Stimulated activated CD8-positive, alpha-beta memory T cell treated with anti-CD3 and anti-CD28 coated beads, Interleukin-7, amount 100 ng/mL, for 1 hour (primary cell): ENCODE measurements at places on chromosomes 13 and 19.

DNA sequence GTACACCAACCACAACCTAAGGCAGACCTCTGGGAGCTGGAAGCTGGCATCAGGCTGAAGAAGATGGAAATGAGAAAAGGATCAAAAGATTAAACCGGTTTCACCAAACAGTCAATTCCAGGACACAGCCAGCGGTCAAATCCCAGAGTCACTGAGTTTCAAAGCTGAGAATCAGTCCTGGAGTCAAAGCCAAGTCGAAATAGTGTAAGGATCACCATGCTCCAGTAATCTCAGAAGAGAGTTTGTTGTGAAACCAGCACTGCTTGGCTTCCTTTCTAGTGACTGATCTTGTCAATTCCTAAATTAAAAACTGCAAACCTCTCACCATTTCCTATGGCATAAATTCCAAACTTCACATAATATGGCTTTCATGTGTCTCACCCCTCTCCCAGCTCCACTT, 198.8 kb downstream of the GPC6 start:
- DNase-seq, result no peak

DNA sequence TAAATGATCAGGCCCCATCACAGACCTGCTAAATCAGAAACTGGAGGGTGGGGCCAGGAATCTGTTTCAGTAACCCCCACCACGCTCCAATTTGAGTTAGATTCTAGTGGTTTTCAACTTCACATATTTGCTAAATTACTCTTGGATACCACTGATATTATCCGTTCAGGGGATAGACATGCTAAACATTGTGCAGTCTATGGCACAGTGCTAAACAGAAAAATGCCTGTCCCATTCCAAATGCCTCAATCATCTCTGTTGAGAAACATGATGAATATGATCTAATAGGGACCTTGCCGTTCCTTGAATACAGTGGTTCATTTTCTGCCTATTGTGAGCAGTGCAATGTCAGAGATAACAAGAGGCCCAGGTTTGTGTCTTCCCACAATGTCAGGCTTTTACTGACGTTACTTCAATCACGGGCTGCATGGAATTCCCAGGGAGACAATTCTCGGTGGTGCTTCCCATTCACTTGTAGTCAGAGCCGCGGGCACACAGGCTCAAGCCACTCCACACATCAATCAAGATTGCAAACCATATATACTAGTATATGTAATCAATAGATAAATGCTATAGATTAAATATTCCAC, 52.7 kb downstream of the MYO16 start:
- DNase-seq, result no peak

- DNase-seq, result no peak
These were observed 10.3 kb downstream of the GJB6 start for GRCh38 chr13:20221772-20222171.

DNA sequence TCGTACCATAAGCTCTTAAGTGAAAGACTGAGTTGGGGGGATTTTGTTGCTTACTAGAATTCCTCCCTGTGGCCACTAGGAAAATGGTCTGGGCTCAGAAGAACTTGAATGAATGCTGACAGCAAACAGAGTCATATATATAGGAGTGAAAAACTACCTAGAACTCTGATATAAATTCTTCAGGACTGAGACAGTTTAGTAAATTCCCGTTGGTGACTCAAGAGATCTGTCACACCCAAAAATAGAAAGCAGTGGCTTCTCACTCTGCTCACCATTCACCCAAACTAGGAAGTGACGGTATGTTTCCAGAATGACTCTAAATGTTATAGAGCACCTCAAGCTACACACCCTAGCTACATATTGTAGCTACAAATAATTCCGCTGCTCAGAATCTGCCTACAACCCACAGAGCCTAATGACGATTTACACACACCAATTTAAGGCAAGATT, 116.2 kb downstream of the TBC1D4 start:
- no peak for DNase-seq

GRCh38 chr13:106291006-106291405, 244.5 kb downstream of the EFNB2 start:
- no peak for DNase-seq

- DNase-seq, result no peak
These were observed 487.8 kb downstream of the KCTD12 start for GRCh38 chr13:76398425-76398824.

GRCh38 chr19:43767316-43767715, 12.6 kb upstream of the SMG9 start:
- no peak for DNase-seq

DNA sequence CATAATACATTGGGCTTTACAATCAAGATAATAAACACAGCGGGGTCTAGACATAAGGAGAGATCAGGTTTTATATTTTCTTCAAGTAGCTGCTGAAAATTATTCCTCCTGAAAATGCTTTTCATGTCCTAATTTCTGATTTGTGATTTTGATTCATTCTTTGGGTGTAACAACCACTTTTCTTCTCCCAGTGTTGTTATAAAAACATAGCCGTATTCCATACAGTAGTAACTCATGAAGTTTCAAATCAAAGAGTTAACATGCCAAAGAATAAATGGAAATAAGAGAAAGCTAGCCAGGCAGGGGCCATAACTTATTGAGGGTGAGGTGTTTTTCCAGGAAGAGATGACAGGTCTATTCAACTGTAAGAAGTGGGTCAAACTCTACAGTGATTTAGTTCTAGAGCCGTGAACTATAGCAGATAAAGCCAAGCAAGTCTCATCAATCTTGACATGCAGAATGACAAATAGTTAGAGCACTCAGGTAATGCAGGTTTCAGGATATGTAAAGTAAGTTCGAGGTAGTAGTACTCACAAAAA, 934.4 kb upstream of the SLITRK1 start:
- no peak for DNase-seq

DNA sequence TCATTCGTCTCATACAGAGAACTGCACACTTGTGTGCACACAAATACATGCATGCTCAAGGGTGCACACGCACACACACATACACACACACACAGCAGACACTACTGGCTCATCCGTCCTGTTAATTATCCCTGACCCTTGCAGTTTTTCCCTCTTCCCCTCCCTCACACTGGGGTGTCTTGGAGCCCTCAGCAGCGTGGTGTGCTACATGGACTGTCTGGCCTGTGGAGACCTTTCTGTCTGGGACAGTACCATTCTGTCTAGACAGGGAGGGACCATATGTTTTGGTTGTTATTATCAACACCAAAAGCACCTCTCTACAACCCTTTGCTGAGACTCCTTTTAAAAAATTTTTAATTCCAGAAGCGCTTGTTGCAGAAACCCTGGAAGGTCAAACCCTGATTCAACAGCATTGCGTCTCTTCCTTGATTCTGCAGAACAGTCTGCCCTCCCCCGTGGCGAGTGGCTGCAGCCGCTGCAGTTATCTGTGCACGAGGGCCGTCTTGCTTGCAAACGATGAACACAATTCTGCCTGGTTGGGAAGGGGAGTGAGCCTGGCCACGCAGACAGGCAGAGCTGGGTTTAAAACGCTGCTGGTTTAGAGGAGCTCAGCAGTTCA, 374.0 kb downstream of the IRS2 start:
- no peak for DNase-seq

GRCh38 chr13:33556828-33557227, 261.1 kb upstream of the RFC3 start:
- DNase-seq, result no peak

DNA sequence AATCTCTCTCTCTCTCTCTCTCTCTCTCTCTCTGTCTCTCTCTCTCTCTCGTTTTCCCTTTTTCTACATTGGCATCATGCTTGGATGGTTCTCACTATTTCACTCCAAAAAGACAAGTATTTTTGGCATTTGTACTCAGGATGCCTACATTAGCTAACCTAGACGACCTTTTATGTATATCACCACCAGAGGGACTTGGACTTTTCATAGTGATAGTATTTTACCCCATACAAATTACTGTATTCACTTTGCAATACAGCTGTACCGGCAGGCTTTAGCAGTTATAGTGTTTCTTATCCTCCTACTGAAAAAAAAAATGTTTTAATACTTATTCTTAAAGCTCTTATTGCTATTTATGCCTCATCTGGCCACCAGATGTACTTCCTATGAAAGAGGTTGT, 687.2 kb upstream of the KLHL1 start:
- DNase-seq, result no peak
